Tongue (tissue), 3 donors: ENCODE measurements at places on chromosomes 5 and 9. TPM values are rescaled to one million over a fixed set of nuclear protein-coding genes. Genes with fewer than 3 reads are reported as not detected.

SCAI gene
- total RNA-seq = 10.5 TPM

C9orf50 gene
- total RNA-seq = not detected

SOWAHA gene
- total RNA-seq = 0.10 TPM

BSPRY gene
- 2.6 TPM for total RNA-seq

GARIN3 gene
- total RNA-seq = not detected

FAM169A gene
- total RNA-seq = 1.8 TPM

SH2D3C gene
- total RNA-seq = 13.6 TPM

GABRP gene
- total RNA-seq = 7.2 TPM

CRB2 gene
- 0.72 TPM for total RNA-seq

SHC3 gene
- 1.1 TPM for total RNA-seq

NEUROG1 gene
- not detected for total RNA-seq

RNF208 gene
- total RNA-seq = not detected

FBXW11 gene
- total RNA-seq = 84.0 TPM

IL5 gene
- not detected for total RNA-seq

SOX30 gene
- total RNA-seq = 0.10 TPM

ABLIM3 gene
- 25.4 TPM for total RNA-seq

LPCAT1 gene
- total RNA-seq = 24.2 TPM

ADGRD2 gene
- not detected for total RNA-seq

IGIP gene
- 9.4 TPM for total RNA-seq

- DNase-seq = no peak
These were observed 19.5 kb downstream of the MTREX start for GRCh38 chr5:55327281-55327680.

DNA sequence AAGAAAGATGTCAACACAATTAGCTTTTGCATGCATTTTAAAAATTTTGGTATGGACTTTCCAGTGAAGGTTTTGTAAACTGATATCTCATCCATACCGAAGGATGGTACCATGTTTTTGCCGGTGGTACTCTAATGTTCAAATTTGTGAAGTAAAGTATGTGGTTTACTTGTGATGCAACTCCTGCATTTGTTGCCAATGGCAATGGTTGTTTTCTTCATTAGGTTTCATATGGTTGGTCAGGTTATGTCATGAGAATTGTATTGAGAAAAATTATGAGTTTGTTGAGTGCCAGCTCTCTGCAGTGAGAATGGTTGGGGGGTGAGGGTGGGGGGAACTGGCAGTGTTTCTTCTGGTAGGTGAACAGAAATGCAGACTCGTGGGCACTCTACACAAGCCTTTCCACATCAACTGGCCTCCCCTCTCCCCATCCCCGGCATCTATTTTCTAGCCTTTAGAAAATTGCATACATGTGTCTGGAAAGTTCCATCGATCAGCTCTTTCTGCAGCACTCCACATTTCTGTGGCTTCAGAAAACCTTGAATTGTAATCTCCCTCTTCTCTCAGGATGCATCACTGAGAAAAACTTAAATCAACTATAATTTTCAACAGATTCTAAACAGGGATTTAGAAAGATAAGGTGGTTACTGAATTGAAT lies 107.7 kb downstream of the PDE4D start:
- DNase-seq = no peak

GRCh38 chr5:765948-766631 lies 18.4 kb downstream of the ZDHHC11B start:
- peak; percentile 0 for DNase-seq

- no peak for DNase-seq
These were observed 87.3 kb upstream of the GRHPR start for GRCh38 chr9:37335238-37335637.

DNA sequence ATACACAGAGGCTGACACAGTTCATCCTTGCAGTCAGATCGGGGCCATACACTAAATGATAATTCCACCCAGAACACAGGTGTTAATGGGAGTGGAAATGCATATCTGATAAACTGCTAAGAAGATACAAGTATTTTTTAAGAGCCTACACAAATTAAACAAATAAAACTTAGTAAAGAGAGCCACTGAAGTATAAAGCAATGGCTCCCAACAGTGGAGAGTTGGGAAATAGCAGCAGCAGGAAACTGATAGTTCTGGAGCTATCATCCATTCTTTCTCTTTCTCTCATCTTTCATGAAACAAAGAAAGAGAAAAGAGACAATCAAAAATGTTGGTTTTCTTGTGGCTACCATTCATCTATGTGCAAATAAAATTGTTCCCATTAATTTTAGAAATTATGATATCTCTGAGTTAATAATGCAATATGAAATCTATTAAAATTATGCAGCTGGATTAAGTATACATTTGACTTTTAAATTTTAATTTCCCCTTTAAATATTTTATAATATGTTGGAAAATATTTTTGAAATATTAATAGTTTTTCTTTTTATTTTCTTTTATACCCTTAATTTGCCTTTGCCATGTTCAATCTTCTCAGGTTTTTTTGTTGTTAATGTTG lies 120.8 kb downstream of the EMB start:
- DNase-seq = no peak

GRCh38 chr5:10566543-10567068 lies 2.7 kb downstream of the ANKRD33B start:
- DNase-seq = peak; percentile 44

GRCh38 chr5:167993771-167994170 lies 297.7 kb upstream of the WWC1 start:
- no peak for DNase-seq

DNA sequence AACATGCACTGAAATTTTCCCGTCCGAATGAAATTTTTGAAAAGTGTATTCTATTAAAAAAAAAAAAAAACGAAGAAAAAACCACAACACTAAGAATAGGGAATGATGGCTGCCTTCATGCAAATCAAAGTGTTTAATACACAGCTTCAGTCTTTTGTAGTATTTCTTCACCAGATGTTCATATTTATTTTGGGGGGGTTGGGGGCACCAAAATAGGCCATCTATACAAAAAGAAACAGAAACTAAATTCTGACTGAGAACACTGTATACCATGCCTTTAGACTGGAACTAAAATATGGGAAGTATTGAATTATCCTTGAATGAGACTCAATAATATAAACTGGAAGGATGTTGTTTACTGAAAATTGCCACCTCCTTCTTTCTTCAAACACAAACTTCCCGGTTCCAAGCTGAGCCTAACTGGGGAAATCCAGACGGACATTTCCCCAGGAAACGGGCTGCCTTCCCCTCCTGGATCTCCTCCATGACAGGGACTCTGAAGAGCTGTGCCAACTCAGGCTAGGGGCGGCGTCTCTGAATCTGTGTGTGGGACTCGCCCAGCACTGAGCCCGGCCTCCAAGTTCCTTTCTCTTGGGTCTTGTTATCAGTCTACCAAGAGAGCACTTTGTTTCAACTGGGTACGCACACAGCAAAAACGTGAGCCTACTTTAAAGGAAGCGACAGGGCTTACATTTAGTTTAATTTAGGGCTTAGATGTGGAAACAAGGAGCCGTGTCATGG lies 511.3 kb upstream of the ADAMTS16 start:
- DNase-seq = no peak

GRCh38 chr9:113963017-113963620 lies 87.0 kb downstream of the ZNF618 start:
- peak; percentile 51 for DNase-seq

DNA sequence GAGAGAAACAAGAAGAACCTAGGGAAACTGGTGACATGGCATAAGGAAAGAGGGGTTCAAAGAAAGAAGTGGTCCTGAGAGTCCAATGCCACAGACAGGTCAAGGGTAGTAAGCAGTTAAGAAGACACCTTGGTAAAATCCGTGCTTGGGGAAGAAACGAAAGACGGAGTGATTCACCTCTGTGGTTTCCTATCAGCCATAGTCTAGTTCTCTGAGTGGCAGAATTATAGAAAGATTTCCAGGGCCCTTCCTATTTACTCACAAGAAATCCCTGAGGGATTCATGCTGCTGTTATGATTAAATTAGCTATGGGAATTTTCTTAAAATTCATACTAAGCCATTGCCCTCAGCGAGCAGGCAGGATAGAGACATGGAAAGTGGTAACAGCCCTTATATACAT lies 31.7 kb downstream of the IL33 start:
- DNase-seq = no peak

DNA sequence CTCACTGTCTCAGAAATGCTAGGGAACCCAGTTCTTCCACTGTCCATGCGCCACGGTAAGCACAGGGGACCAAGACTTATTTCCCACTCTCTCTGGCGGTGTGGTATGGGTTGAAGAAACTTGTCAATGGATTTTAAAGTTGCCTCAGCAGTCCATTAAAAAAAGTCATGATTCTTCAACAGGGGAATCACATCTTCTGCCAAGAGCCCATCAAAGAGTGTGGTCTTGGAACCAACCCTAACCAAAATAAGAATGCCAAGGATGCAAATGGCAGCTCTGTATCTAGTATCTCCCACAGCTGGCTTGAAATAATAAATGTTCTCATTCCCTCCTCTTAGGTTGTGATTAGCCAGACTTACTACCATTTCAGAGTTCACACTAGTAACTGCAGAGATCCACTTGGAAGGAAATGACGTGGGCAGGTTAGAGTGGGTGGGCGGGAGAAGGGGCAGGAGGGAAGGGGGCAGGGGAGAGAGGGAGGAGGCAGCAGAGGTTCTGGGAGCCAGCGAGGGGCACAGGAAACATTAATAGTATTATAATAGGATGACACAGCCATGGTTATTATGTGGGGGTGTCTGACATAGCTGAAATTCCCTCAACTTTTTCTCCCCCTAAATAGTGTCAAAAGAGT lies 17.6 kb downstream of the PTCH1 start:
- peak; percentile 34 for DNase-seq

DNA sequence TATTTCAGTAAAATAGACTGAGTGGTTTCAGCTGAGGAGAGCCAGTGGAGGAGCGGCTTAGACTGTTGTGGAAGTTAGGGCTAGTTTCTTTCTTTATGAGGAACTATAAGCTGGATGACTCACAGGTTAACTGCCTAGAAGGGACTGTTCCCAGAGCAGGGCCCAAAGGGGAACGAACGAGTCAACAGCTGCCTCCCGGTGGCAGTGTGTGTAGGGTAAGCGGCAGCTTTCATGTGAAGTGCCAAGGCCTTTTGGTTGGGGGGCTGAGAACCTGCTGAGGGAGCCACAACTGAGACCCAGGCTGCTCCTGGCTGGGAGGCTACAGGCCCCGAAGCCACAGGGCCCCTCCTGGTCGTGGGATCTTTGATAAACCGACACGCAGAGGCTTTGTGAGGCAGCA lies 7.0 kb downstream of the SQSTM1 start:
- DNase-seq = peak; percentile 31

DNA sequence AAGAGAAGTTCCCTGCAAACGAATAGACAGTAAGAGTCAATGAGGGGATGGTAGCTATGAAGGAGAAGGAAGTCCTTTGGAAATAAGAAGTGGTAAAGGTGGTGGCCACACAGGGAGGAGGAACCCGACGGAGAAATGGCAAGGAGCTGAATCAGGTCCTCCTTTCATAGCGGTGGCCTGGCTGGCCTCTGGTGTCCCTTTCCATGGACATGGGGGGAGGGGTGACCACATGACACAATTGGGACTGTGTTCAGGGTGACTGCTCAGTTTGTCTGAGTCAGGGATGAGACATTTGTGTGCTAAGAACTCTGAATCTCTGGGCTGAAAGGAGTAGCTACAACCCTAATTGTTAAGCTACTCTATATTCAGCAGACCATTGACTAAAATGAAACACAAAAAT lies 28.7 kb upstream of the TIMD4 start:
- no peak for DNase-seq

GRCh38 chr9:24738421-24738961 lies 192.8 kb upstream of the IZUMO3 start:
- no peak for DNase-seq

- no peak for DNase-seq
These were observed 142.8 kb upstream of the EFNA5 start for GRCh38 chr5:107813559-107813958.

GRCh38 chr5:8434501-8434900 lies 565.6 kb downstream of the MTRR start:
- DNase-seq = no peak

GRCh38 chr5:131377785-131378325 lies 114.0 kb downstream of the CDC42SE2 start:
- no peak for DNase-seq
